NAMALWA (cell line): ENCODE measurements at places on chromosomes 5 and 9.

DNA sequence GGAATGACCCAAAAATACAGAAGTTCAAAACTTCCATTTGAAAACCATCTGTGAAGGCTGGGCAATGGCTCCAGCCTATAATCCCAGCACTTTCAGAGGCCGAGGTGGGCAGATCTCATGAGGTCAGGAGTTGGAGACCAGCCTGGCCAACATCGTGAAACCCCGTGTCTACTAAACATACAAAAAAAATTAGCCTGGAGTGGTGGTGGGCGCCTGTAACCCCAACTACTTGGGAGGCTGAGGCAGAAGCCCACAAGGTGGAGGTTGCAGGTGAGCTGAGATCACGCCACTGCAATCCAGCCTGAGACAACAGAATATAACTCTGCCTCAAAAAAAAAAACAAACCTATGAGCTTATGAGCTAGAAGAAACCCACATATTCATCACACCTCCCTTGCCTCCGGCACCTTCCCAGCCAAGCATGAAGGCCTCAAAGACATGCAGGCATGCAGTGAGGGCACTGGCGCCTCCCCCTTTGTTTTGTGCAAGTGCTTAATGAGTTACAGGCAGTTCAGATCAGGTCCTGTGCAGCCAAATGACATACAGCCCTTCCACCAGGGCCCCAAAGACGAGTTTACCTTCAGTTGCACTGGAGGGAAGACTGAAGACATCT, 9.9 kb downstream of the HNRNPH1 start:
- DNase-seq: peak; percentile 68

DNA sequence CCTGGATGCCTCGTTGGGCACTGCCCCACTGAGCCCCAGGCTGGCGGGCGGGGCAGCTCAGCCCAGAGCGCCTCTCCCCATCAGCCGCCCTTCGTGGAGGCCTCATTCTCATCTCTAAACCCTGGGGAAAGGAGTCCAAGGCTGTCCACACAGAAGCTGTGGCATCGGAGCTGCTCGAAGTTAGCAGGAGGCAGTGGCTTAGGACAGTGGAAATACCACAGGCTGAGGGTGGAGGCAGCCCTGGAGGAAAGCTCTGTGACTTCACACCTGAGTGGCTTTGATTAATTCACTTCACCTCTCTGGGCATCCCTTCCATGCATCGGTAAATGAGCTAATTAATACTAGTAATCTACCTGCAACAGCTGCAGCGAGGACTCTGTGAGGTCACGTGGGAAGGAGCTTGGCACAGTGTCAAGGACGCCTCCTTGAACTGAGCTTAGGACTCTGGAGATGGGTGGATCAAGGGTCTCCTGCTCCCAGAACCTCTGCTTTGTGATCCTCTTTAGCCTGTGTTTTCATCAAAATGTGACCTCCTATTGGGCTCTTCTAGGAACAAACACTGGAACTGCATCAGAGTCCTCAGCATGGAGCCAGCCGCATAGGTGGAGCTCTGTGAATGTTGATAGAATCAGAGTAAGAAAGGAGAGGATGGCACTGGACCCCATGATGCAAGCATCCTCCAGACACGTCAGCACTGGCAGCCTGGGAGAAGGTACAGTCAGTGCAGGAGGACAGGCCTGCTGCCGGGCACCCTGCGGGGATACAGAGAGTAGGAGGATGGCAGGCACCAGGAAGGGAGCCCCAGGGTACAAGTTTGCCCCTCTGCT, 842 bp upstream of the ANGPTL2 start:
- DNase-seq: no peak

DNA sequence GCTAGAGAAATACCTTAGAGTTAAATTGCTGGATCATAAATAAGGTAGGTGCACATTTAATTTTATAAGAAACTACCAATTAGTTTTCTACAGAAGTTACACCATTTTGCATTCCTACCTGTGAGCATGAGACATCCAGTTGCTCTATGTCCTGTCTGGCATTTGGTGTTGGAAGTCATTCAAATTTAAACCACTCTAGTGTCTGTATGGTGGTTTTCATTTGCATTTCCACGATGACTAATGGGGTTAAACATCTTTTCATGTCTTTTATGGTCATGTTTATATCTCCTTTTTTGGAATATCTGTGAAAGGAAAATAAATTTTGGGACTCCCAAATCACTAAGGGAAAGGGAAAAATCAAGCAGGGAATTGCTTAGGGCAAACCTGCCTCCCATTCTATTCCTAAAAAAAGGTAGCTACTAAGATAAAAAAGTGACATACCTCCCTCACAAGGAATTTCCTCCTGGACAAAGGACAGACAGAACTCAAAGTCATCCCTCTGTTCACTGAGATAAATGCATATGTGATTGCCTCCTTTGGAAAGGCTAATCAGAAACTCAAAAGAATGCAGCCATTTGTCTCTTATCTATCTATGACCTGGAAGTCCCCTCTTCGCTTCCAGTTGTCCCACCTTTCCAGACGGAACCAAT, 31.6 kb upstream of the ADCY2 start:
- no peak for DNase-seq

GRCh38 chr9:649128-650074, 192.1 kb upstream of the DMRT1 start:
- DNase-seq: peak; percentile 19

GRCh38 chr9:123753016-123753415, 176.9 kb downstream of the DENND1A start:
- DNase-seq: no peak

DNA sequence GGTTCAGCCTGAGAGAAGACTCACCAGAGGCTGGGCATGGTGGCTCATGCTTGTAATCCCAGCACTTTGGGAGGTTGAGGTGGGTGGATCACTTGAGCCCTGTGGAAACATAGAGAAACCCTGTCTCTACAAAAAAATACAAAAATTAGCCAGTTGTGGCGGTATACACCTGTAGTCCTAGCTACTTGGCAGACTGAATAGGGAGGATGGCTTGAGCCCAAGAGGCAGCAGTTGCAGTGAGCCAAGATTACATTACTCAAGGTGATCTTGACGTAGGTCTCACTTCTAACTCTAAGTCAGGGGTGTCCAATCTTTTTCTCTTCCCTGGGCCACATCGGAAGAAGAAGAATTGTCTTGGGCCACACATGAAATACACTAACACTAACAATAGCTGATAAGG, 16.2 kb upstream of the ATP6V1G1 start:
- DNase-seq: no peak

DNA sequence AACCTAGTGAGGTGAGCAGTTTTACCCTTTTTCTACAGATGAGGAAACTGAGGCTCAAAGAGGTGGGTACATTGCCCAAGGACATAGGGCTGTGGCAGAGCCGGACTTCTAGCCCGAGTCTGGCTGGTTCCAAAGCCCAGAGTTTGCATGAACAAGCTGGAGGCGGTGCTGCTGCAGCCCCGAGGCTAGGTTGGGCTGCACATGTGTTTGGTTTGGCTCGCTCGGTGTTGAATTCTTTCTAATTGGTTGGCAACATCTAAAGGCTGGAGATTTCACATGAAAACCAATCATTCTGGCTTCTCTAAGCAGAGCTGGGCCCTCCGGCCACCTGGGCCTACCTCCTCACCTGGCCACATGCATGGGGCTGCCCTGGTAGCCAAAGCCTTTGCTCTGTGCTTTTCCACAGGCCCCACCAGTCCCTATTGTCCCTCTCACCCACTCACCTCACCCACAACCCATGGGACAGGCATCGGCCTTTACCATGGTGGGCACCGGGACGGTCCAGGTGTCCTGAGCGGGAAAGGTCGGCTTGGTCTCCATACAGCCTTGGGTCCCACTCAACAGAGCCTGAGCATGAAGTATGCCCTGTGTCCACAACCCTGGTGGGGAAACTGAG, 262.3 kb downstream of the NSG2 start:
- DNase-seq: no peak

DNA sequence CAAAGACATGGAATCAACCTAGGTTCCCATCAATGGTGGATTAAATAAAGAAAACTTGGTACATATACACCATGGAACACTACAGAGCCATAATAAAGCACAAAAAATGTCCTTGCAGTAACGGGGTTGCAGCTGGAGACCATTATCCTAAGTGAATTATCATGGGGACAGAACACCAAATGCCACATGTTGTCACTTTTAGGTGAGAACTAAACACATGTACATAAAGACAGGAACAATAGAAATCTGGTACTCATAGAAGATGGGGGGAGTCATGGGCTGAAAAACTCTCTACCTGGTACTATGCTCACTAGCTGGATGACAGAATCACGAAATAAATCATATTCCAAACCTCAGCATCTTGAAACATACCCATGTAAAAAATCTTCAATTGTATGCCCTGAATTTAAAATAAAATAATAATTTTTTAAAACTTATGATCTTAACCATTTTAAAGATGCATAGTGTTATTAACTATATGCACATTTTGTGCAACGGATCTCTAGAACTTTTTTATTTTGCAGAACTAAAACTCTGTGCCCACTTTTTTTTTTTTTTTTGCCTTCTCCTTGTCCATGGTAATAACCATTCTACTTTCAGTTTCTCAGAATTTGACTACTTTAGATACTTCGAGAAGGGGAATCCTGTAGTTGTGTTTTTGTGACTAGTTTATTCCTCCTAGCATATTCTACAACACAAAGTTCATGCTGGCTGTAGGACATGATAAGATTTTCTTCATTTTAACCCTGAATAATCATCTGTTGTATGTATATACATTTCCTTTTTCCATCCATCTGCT, 1081.6 kb upstream of the ACO1 start:
- DNase-seq: peak; percentile 16

DNA sequence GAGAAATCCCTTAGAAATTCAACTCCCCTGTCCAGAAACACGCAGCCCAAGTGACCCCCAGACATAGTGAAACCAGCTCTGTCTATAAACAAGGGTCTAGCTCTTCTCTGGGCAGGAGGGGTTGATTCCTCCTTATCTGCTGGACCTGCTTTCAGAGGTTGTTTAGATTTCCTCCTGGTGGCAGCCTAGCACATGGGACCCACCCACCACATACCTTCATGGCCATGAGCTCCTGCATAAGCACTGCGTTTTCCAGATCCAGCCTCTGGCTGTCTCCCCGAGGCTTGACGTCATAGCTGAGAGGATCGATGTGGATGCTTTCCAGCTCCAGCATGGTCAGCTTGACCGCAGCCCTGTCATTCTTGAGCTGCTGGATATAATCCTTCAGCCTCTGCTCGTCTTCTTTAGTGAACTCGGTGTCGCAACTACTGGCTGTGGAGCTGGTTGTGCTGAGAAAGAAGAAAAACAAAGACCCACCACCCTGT, 77.0 kb downstream of the DCP2 start:
- DNase-seq: no peak

GRCh38 chr5:32302835-32303754, 9.6 kb downstream of the MTMR12 start:
- no peak for DNase-seq

GRCh38 chr5:171505473-171506043, 86.1 kb downstream of the FGF18 start:
- no peak for DNase-seq

- no peak for DNase-seq
Observed at GRCh38 chr9:125601961-125602360, 105.0 kb downstream of the MAPKAP1 start.

DNA sequence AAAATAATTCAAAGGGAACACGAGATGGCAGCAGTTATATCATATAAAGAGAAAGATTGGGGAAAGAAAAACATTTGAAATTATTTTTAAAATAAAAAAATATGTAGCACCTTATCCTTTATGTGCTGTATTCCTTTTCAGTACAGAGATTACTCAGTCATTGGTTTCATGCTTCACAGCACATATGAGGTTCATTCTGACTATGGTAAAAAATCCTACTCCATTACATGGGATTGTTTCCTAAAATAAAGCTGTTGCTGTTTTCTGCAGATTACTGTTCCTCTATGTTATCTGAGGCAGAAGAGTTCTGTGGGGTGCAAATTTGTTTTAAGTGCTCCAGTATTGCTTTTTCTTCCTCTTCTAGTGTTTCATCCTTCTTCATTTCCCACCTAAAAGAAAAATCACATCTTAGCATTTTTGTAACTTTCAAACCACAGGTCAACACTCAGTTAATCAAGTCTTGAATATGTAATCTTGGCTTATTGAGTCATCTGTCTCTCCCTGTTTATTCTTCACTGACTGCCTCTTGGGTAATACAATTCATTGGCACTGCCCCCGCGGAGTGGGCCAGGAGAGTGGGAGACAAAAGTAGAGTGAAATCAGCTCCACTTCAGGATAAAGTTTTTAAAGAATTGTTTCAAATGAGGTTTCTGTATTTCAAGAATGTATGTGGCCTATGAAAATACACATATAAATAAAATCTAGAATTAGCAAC, 412.5 kb upstream of the POU5F2 start:
- DNase-seq: no peak

- DNase-seq: no peak
Observed at GRCh38 chr9:4983601-4984165, 1.4 kb upstream of the JAK2 start.

DNA sequence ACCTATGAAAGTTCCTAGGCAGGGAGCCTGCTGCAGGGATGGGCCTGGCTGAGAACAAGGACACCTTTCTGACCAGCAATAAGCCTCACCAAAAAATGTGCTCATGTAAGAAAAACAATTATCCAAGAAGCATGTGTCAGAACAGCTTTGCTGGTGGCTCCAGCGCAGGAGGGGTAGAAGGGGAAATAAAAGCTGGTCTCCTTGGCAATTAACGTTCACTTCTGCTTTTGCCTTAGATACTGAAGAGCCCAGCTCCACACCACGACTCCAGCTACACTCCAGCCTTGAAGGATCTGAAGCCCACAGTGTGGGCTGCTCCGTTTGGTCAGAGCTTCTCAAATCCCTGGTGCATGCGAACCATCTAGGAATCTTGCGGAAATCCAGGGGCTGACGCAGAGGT, 107.6 kb upstream of the PHYKPL start:
- DNase-seq: no peak

- no peak for DNase-seq
Observed at GRCh38 chr9:113886026-113886369, 9.9 kb downstream of the ZNF618 start.

- DNase-seq: no peak
Observed at GRCh38 chr9:78781681-78782080, 484.8 kb downstream of the PSAT1 start.

DNA sequence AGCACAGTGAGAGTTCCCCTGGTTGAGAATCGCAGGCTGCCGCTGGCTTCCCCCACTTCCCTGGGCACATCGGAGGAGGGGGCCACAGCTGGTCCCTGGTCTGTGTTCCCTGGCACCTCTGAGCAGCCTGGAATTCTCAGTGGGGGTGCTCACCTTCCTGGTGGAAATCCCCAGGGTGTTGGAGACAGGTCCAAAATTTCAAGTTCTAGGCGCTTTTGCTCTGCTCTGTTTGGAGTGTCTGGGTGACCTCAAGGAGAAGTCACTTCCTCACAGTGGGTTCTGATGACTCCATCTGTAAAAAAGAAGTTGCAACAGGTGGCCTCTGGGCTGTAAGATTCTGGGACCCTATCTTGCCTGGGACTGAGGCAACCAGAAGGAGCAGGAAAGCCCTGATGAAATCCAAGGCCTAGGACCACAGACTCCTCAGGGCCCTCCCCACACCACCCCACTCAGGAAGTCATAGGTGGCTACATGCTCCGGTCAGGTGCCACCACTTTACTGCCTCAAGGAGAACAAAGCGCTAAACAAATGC, at the start of gene TRAF1:
TRAF1 (minus strand) TSS at position 400 of the 532 bp plus-strand sequence. CDS start 721 bp downstream, outside the sequence.
- peak; percentile 62 for DNase-seq

GRCh38 chr5:145396888-145397287, 438.3 kb downstream of the PRELID2 start:
- no peak for DNase-seq
